ENCODE measurements at places on chromosomes 3 and 15.
A peak's percentile ranks its signal among the peaks of the same experiment; 100 is the strongest.

DNA sequence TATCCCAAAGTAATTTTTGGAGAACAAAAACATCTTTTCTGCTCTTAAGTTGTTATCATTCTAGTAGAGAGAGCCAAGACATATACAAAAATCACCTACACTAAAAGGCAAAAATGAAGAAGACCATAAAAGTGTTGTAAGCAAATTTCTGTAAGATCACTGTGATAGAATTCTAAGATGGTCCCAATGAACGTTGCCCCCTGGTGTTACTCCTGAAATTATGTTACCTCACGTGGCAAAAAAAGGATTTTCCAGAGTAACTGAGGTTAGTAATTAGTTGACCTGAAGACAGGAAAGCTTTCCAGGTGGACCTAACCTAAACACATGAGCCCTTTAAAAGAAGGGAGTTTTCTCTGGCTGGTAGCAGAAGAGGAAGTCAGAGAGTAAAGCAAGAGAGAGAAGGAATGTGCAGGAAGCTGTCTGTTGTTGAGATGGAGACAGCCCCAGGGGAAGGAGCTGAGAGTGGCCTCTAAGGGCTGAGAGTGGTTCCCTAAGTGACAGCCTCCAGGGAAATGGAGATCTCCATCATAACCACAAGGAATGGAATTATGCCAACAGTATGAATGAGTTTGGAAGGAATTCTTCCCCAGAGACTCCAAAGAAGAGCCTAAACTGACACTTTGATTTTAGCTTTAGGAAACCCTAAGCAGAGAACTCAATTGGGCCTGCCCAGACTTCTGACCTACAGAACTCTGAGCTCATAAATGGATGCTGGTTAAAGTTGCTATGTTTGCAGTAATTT, 205.9 kb downstream of the CD47 start:
- no peak for DNase-seq

DNA sequence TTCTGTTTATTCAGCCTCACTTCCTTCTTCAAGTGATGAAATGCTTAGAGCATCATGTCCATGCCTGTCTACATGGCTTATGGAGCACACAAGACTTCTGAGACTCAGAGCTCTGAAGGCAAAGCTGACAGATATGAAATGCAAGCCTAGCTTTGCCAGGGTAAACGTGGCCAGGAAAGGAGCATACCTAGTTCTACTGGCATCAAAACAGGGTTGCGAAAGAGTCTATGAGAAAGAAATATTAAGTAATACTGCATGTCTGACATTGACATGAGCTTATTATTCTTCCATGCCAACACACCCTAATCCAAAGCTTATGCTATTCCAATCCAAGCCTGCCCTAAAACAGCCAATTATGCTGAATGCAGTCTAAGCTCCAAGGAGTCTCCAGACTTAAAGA, 391.5 kb downstream of the ERC2 start:
- no peak for DNase-seq

GRCh38 chr3:148816427-148816826, 11.2 kb upstream of the CPB1 start:
- no peak for DNase-seq

GRCh38 chr3:175692256-175692655, 833.1 kb downstream of the NAALADL2 start:
- no peak for DNase-seq

DNA sequence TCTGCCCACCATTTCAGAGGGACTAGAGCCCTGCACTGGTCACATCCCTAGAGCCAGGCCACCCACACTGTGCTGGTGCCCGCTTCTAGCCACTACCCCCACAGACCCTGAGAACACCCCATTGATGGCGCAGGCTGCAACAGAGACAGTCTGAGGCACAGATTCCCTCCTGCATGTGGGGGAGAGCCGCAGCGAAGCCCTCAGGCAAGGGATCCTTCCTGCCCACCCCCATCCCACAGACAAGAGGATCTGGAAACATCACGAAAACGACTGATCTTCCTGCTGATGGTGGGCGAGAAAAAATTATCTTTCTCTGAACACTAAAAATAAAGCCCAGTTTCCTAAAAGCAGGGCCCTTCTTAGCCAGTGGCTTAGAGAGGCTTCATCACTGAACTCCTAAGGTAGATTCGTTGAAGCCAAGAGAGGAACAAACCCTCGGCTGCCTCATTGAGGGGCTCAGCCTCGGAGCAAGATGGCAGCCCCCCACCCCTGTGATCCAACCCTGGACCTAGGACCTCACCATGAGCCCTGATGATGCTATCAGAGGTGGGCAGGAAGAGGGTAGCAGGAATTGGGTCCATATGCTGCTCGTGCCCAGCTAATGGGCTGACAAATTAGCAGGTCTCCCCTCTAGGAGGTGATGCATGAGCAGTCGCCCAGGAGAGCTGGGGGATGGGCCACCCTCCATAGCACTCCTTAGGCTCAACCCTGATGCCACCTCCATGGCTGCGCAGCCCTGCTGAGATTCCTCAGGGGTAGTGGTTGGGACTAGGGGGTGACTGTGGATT, 54.5 kb downstream of the CACNA2D2 start:
- DNase-seq, result no peak

DNA sequence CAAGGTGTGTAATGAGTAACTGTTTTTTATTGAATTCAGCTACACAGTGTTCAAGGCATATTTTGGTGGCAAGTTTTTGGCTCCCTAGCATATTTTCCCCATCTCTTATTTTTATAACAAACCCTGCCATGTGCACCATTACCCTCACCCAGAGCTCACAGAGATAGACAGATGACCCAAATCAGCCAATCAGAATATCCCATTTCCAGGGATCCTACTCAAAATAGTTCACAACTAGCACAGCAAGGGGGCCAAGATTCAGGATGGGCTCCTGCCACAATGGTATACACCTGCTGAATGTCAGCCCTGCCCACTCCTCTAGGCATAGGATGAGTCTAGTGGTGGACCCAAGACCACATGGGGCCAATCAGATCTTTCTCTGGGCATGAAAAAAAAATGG, 78.8 kb upstream of the SETMAR start:
- no peak for DNase-seq

DNA sequence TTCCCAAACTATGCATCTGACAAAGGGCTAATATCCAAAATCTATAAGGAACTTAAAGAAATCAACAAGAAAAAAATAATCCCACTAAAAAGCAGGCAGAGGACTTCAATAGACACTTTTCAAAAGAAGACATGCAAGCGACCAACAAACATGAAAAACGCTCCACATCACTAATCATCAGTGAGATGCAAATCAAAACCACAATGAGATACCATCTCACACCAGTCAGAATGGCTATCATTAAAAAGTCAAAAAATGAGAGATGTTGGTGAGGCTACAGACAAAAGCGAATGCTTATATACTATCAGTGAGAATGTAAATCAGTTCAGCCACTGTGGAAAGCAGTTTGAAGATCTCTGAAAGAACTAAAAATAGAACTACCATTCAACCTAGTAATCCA, 20.2 kb downstream of the CFAP44 start:
- no peak for DNase-seq

- DNase-seq, result no peak
Measured at GRCh38 chr3:126578702-126579101, 20.0 kb upstream of the C3orf22 start.

DNA sequence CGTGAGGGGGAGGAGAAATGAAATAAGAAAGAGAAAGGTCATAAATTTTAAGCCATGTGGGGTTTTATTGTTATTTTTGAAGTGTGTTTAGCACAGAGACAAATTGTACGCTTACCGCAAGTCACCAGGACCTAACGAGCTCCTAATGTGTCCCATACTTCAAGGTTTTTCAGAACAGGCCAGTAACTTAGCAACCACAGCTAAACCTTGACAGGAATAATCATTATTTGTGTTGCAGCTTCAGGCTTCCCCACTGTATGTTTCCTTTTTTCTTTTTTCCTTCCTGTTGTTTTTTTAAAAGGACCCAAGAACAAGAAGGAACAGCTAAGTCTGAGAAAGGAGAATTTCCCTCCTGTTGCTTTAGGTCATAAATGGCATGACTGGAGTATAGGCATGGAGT, 160.8 kb downstream of the TUSC7 start:
- peak; percentile 26 for DNase-seq

DNA sequence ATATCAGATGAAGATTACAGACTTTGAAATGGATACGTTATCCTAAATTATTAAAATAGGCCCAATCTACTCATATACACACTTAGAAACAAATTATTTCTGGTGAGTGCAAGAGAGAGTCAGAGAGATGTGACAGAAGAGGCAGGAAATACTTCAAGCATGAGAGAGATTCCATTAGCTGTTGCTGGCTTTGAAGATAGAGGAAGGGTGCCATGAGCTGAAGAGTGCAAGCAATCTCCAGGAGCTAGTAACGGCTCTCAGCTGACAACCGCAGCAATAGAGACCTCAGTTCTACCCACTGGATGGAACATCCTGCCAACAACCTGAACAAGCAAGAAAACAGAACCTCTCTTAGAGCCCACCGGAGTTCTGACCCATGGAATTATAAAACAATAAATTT, 270.7 kb upstream of the SLITRK3 start:
- DNase-seq, result no peak

DNA sequence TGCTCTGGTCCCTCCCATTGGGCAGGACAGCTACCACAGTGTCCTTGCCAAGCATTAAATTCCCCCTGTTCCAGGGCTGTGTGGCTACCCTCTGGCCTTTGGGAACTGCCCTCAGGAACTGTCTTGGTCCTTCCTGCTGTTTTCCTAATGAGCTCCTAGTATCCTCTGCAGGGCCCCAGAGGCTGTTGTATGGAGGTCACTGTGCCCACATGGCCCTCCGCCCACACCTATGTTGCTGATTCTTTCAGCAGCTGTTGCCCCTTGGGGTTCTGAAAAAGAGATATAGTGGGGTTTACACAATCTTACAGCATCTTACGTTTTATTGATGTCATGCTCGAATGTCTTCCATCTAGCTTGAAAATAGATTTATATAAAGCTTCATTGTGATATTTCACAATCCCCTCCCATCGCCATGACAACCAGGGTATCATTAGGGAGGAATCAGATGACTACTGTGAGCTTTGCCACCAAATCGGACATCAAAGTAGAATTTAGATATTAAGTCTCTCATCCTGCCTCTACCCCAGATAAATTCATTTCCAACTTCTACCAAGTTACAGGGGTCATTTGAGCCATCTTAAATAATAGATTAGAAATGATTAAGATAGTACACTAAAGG, 97.1 kb upstream of the NR2E3 start:
- DNase-seq, result no peak

DNA sequence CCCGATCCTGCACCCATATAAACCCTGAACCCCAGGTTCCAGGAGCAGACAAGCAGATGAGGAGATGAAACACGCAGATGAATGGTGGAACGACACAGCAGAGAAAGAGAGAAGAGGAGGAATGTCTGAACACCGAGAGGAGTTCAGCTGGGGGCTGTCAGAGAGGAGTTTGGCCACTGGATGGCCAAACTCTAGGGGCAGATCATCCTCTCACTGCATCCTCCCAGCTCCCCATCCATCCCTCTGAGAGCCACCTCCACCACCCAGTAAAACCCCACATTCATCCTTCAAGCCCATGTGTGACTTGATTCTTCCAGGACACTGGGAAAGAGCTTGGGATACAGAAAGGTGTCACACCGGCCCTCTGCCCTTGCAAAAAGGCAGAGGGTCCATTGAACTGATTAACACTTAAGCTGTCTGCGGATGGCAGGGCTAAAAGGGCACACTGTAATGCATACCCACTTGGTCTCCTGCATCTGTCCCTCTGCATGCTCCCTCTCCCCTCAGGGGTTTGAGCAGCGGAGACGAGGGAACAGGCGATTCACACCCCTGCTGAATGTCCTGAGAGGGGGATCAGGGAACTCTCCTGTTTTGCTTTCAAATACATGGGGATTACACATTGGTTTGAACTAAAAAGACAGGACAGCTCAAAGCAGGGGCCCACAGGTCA, 53.8 kb downstream of the TMED3 start:
- no peak for DNase-seq

- DNase-seq, result no peak
Measured at GRCh38 chr3:113329757-113330156, 111.5 kb downstream of the CFAP44 start.

GRCh38 chr15:31503256-31503655, 176.6 kb downstream of the KLF13 start:
- DNase-seq, result no peak

- no peak for DNase-seq
Measured at GRCh38 chr15:23072633-23073032, 33.3 kb upstream of the TUBGCP5 start.

- no peak for DNase-seq
Measured at GRCh38 chr3:7632305-7632704, 771.4 kb downstream of the GRM7 start.

DNA sequence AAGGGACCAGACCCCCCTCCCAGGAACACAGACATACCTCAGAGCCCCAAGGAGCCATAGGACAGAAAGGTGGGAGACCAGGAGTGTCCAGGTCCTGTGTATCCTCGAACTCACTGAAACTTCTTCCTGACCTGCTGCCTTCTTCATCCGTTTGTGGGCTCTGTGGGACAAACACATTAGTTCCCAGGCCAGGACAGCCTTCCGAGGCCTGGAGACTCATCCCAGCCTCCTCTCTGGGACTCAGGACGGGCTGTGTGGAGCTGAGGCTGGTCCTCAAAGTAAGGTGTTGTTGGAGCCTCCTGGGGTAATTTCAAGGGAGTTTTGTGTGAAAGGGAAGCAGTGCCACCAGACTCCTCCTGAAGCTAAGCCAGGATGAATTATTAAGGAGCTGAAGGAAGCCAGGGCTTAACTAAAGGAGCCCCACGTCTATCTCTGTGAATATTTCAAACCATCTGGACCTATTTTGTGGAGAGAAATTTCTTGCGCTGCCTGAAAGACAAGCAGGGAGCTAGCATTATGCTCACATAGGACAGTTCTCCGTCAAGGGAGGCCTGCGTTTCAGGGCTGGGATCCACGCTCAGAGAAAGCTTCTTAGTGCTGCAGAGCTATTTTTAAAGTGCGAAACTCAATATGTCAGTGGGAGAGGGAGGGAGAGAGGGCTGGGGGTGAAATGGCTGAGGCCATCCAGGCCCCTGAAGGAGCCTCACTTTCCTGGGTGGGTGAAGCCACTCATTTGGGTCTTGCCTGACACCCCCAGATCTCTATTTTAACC, 29.8 kb upstream of the PLA2G4E start:
- DNase-seq, result no peak

- peak; percentile 52 for DNase-seq
Measured at GRCh38 chr3:8622873-8623691, 21.5 kb downstream of the SSUH2 start.

DNA sequence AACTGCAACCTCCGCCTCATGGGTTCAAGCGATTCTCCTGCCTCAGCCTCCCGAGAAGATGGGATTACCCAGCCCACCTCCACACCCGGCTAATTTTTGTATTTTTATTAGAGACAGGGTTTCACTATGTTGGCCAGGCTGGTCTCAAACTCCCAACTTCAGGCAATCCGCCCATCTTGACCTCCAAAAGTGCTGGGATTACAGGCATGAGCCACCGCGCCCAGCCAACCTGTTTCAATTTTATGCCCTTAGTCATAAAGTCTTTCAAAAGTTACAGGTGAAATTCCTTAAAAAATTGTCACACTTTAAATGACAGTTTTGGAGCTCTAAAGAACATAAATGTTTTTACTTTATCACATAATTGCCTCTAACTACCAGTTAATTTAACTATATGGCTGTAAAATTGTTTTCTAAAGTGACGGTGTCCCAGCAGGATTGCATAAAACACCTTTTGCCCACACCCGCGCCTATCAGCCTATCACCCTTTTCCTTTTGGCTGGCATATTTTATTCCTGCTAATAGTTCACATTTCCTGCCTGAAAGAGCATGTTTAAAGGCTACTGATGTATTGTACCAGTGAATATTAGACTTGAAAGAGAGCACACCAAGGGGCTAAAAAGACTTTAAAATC, 164.2 kb upstream of the SEMA6D start:
- no peak for DNase-seq

Measured in NCI-H2227 treated with DMSO at 0.1 percent for 48 hours (cell line).